ENCODE measurements at places on chromosomes 11 and 22.

DNA sequence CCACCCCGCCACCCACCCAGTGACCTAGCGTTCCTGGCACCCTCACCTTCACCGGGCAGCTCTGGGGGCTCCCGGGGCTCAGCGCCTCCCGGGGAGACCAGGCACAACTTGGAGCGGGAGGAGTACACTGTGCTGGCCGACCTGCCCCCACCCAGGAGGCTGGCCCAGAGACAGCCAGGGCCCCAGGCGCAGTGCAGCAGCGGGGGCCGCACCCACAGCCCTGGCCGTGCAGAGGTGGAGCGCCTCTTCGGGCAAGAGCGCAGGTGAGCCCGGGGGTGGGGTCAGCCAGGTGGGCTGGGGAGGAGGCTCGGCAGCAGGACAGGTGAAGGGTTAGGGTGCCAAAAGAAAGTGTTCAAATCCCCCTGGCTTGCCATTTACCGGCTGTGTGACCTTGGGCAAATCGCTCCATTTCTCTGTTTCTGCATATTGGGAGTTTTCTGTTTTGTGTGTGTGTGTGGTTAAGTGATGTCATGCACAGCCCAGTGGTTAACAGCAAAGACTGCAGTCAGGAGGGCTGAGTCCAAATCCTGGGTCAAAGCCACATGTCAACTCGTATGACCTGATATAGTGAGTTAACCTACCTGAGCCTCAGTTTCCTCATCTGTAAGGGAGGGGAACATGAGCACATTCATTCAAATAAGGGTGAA lies 29.5 kb downstream of the TRIOBP start:
- DNase-seq, result no peak

- no peak for DNase-seq
Measured at GRCh38 chr11:15932417-15932816, 423.9 kb downstream of the SOX6 start.

DNA sequence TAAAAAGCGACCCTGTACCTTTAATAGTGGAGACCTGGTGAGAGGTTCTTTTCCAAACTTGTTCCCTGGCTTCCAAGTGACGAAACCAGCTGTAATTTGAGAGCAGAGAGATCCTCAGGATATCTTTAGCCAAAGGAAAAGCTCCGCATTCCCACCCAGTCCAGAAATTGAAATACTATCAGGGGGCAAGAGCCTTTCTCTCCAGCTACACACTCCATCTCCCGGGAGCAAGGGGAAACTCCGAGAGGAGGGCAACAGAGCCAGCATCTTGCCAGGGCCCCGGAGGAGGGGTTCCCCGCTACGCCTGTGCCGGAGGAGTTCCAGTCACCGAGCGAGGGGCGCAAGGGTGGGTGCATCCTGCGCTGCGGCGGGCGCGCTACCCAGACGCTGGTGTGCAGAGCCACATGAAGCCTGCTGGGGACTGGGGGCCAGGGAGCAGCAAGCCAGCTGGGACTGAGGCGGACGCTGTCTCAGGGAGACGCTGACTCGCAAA lies at the start of gene FIBIN:
TSS of gene FIBIN (plus strand) at position 148 of the 493 bp plus-strand sequence. CDS start 415 bp downstream, outside the sequence.
- DNase-seq, result no peak

- DNase-seq, result no peak
Measured at GRCh38 chr11:12808519-12808918, 134.3 kb downstream of the TEAD1 start.

- DNase-seq, result no peak
Measured at GRCh38 chr11:72328366-72329224, 84.6 kb upstream of the PHOX2A start.

- no peak for DNase-seq
Measured at GRCh38 chr11:78149646-78150045, 10.2 kb upstream of the ALG8 start.

- DNase-seq, result no peak
Measured at GRCh38 chr11:75893251-75893650, 78.2 kb downstream of the UVRAG start.

DNA sequence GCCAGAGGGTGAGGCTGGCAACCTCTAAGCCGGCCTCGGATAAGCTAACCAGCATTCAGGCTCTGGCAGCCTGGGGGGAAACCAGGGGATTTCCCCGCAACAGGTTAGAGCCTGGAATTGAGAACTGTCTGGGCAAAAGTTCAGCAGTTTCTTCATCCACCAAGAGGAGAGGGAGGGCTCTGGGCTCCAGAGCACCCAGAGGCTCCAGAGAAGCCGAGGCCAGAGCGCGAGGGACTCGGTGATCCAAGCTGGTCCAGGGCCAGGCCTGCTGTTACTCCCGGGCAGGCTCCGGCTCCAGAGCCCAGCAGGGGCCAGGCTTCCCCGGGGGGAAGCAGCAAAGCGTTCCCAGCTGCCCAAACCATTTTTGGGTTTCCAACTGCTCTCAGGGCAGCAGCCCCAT lies 13.3 kb upstream of the SH3BP1 start:
- no peak for DNase-seq

DNA sequence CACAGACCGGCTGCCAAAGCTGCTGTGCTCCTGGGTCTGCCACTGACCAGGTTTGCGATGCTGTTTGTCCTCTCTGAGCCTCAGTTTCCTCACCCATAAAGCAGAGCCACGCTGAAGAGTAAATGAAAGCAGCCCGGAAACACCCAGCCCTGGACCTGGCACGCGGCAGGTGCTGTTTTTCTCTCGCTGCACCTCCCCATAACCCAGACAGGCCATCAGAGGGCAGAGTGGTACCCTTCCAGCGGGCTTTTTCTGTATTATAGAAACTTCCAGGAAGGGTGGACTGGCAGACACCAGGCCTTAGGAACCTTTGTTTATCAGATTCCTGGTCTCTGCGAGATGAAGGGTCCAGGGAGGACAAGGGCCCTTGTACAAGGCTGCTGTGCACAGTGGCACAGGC lies 17.9 kb upstream of the FGF19 start:
- no peak for DNase-seq

- DNase-seq, result no peak
Measured at GRCh38 chr11:29458252-29458651, 558.6 kb downstream of the KCNA4 start.

DNA sequence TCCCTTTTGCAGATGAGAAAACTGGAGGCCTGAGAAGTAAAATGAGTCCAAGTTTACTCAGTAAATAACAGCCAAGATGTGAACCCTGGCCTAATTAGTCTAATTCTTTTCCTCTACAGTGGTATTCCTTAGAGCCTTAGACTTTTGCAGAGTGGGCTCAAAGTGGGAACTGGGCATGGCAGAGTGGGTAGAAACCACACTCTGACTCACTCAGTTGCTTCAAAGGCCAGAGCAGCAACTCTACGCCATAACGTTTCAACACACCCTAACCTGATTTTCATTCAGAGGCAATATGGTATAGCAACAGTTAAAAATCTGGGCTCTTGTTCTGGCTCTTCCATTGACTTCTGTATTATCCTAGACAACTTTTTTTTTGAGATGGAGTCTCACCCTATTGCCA lies 2.8 kb downstream of the THRSP start:
- no peak for DNase-seq

Measured in stimulated activated CD4-positive, alpha-beta T cell treated with anti-CD3 and anti-CD28 coated beads, Interleukin-4, amount 100 ng/mL, for 4 hours (primary cell).